ENCODE measurements at places on chromosomes 3 and 15.

DNA sequence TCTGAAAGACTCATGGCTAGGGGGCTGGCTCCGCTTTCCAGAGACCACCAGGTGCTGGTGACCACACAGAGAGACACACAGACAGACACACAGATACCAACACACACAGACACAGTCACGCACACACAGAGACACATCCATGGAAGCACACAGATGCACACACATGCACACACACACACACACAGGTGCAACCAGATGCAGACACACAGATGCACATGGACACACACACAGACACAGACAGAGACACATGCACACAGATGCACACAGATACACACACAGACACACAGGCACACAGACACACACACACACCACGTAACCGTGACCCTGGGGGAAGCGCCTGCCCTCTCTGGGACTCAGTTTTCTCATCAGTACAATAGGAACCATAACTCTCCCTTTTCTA lies 132.2 kb downstream of the WNT7A start:
- DNase-seq: no peak

- peak; percentile 49 for DNase-seq
Measured at GRCh38 chr3:134481166-134481565, 4.6 kb downstream of the ANAPC13 start.

DNA sequence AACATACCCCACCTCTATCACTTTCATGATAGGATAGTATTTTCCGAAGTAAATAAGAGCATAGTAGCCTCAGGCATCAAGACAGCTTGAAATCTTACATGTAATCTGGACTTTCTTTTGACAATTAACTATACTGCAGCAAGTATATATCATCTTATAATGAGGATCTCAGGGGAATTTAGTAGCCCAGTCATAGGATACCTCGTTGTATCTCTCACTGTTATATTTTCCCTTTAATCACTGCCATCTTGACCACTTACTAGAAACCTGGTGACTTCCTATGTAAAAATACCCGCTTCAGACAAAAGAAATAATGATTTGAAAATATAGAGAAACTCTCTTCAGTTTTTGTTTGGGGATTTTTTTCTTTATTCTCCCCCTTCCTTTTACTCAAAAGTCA lies 88.2 kb downstream of the SERPINI1 start:
- DNase-seq: no peak

DNA sequence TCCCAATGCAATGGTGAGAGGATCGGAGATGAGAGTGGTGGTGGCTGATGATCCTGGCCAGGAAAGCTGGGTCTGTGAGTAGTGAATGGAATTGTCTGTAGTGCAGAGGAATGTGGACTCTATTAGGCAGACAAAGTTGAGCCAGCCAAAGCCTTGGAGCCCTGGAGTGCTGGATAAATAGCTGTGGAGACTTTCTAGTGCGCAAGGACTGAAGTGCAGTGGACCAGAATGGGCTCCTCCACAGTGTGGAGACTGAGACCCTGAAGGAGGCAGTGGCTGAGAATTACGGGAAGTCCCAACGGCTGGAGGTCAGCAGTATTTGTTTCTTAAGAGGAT lies 874 bp downstream of the ZNF662 start:
- peak; percentile 6 for DNase-seq

DNA sequence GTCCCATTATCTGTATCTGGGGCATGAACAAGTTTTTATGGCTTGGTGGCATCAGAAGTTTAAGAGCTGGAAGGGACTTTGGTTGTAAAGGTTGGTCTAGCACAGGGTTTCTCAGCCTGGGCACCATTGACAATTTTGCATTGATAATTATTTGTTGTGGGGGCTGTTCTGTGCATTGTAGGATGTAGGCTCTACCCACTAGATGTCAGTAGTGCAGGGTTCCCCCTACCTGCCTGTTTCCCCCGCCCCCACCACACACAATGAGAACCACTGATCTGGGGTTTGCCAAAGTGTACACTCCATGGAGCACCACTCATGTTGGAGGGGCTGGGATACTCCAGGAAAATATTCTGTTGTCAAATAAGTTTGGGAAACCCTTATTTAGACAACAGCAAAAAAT lies 42.7 kb downstream of the PLCL2 start:
- DNase-seq: no peak

DNA sequence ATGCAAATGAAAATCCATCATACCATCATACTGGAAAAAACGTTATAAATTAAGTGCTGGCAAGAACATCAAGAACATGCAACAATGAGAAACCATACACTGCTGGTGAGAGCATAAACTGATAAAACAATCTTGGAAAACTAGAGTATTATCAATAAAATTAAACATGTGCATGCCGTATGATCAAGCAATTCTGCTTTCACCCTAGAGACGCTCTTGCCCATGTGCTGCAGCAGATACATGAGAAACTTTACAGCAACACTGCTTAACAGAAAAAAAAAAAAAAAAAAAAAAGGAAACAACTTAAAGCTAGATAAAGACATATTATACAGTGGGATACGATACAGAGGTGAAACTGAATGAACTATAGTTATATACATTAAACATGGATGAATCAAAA lies 21.8 kb downstream of the SPG11 start:
- no peak for DNase-seq

- DNase-seq: no peak
Measured at GRCh38 chr3:107394502-107394901, 17.3 kb downstream of the CCDC54 start.

- peak; percentile 68 for DNase-seq
Measured at GRCh38 chr3:113287111-113287802, 75.9 kb downstream of the BOC start.

DNA sequence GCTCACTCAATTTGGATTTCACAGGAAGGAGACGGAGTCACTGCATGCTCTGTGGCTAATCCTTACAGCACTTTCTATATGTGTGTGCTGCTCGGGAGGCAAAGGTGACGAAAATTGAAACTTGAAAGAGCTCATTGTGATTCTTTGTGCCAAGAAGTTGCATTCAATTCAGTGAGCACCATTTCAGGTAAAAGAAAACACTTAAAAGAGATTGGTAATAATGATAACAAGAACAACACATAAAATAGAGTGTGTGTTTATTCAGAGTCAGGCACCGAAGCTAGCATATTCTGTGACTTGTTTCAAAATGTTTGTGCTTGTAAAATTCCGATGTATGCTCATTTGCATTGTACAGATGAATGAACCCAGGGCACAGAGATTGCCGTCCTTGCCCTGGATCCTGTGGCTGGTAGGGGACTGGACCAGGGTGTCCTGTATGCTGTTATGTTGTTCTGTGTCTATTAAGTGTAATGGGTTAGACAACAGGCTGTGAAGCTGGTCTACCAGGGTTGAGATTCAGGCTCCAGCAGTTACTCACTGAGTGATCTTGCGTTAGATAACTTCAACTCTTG lies 193.3 kb upstream of the PROK2 start:
- DNase-seq: no peak

DNA sequence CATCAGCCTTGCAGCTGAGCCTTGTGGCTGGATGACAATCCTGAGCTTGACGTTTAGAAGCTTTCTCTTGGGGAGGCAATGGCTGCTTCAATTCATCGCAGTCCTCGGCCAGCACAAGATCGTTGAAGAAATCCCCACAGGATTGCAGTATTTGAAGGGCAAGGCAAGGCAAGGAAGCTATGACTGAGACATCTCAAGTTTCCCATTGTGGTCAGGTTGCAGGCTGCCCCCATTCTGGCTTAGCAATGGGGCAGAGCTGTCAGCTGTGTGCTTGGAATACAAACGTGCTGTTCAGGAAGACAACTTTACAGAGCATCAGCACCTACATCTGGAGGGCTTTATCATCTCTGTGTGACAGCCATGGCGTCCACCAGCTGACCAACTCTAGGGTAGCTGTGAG lies 275.9 kb upstream of the TBL1XR1 start:
- DNase-seq: no peak

- peak; percentile 42 for DNase-seq
Measured at GRCh38 chr3:136380530-136380929, 130.4 kb downstream of the PCCB start.

- DNase-seq: peak; percentile 3
Measured at GRCh38 chr3:189040656-189041335, 131.0 kb upstream of the TPRG1 start.

All from EH (cell line).